ENCODE measurements at places on chromosomes 3 and 15.
A peak's percentile ranks its signal among the peaks of the same experiment; 100 is the strongest.

- peak; percentile 96 for DNase-seq
These were observed 627 bp upstream of the PLS1 start for GRCh38 chr3:142595581-142595950.

- DNase-seq = peak; percentile 89
These were observed 3.7 kb downstream of the BMF start for GRCh38 chr15:40104865-40105516.

- no peak for DNase-seq
These were observed 130.3 kb upstream of the WNT5A start for GRCh38 chr3:55617385-55617784.

DNA sequence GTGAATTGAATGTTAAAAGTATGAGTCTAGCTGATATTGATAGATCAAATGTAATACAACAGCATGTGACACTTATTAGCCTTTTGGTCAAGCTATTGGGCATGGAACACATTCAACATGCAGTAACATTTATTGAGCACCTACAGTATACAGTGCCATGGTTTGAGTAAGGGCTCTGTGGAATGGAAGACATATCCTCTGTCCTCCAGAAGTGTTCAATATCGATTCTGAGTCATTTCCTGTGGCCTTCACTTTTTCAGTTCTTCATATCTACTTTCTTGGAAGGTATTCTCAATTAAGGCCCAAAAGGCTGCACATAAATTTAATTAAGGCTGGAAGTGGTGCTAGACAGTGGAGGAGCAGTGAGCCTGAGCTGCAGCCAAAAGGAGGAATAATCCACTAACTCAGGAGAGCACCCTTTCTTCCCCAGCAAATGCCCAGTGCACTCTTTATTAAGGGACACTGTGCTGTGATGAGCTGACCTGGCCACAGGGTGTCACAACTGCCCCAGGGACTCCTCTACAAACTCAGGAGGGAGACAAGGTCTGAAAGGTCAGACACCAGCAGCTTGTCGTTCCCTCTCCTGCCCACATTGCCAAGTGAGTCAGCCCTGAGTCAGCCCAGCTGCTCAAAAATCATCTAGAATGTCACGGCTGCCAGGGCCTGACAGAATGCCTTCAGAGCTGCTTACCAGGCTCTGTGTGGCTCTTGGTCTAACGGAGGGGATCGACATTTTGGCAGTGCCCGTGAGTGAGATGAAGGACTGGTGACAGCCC is 544.8 kb downstream of the AGBL1 start:
- DNase-seq = peak; percentile 78

DNA sequence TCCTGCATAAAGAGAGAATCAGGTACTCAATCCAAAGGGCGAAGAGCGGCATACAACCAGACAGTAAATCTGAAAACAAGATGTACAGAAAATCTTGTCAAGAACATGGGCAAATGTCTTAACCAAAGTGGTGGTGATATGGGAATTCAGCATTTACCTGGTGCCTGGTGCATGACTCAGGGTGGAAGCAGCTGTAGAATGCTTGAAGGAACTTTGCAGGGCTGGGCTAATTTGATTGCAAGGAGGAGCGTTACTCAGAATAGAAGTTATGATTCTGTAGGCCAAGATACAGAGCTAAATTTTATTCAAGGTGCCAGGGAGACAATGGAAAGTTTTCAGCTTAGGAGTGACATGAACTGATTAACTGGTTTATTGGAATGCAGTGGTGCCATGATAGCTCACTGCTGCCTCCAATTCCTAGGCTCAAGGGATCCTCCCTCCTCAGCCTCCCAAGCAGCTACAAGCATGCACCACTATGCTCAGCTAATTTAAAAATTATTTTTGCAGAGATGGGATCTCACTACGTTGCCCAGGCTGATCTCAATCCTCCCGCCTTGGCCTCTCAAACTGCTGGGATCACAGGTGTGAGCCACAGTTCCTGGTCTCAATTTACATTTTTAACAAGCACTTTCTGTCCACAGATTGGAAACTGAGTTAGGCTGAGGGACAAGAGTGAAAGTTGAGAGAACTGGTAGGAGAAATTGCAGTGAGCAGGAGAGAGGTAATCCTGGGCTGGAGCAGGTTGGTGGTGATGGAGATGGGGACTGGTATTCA is 91.5 kb upstream of the TBC1D5 start:
- DNase-seq = no peak

DNA sequence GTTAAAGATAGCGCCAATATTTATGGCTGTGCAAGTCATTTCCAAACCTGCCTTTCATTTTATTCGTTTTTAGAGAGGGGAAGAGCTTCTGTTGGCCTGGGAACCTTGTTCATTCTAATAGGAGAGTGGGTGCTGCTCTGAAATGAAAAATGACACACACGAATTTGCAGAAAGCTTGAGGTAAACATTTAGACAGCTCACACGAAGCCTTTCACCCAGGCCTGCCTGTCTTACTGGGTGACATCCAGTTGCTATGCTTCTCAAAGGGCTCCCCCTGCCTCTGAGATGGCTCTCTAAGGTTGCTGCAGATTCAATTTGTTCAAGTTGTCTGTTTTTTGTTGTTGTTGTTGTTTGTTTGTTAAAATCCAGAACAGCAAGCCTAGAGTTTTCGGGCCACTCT is 18.2 kb downstream of the PEX5L start:
- DNase-seq = no peak

- no peak for DNase-seq
These were observed 160.1 kb downstream of the PLCL2 start for GRCh38 chr3:17044855-17045254.

GRCh38 chr15:96264351-96264798 is 66.1 kb upstream of the NR2F2 start:
- no peak for DNase-seq

DNA sequence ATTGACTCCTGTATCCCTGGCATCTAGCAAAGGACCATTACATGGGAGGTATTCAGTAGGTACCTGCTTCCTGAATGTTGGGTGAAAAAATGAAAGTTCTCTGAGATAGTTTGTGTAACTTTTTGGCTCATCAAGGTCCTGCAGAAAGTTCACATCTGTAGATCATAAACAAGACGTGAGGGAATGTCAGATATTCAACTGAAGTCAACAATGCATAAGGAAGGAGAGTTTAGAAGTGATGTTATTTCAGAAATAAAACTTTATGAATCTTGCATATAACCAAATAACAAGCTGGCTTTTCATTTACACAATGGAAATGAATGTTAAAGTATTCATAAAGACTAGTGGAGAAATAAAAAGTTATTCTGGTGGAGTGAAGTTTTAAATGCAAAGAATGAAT is 73.4 kb upstream of the RBMS3 start:
- no peak for DNase-seq

DNA sequence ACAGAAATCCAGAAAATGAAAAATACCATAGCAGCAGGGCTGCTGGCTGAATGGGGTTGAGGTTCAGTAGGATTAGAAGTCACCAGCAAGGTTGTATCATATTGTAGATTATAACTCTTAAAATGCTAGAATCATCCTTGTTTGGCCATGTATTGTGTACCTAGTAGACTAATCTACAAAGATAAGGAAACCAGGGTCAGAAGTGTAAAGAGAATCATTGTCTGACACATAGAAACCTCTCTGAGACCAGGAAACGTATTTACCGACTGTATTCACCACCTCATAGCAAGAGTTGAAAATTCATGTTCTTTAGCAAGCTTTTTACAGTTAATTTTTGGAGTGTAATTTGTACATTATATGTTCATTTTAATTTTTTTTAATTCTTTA is 168.8 kb downstream of the ECT2 start:
- DNase-seq = no peak

DNA sequence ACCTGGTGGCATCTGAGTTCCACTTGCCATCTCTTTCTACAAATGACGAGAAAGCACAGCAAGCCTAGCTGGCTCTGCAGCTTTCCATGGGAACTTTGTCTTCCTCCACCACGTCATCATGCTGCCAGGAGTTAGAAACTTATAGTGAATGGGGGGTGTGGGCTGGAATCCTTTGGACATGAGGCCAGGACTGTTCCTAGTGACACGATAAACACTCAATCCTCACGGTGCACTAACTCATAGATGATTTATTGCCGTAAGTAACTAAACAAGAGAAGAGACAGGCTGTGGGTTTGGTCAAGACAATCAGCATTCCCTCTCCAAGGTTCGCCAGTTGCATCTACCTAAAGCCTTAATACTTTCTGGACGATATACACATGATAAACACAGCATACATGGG is 50.6 kb downstream of the OXNAD1 start:
- no peak for DNase-seq

GRCh38 chr15:80072285-80072994 is 13.0 kb downstream of the ZFAND6 start:
- DNase-seq = peak; percentile 91

- no peak for DNase-seq
These were observed 59.1 kb downstream of the FAM43A start for GRCh38 chr3:194744826-194745225.

DNA sequence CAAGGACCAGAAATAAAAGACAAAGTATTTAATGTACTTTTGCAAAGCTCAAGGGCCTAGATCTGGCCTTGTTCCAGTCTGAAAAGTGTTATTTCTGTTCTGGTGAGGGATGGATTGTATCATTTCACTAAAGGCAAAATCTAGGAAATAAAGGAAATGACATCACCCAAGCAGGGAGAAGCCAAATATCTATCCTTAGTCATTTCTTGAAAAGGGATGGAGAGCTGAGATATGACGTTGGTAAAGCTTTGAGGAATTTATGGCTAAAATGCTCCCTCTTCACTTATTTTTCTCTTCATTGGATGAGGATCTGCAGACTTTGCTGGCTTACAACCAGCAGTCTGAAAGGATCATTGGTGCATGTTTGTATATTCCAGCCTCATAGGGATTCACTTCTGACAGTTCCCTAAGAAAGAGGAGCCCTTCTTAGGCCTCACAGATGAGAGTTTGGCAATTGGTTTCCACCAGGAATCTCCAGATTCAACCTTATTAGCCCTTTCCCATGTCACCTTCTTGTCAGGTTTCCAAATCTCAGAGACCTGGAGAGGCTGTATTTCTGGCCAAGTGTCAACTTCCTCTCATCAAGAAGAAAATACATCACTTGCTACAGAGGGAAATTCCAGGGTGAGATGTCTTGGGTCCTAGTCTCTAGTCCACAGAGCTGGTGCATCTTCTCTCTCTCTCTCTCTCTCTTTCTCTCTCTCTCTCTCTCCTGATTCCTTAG is 93.7 kb upstream of the BOC start:
- peak; percentile 68 for DNase-seq

- DNase-seq = no peak
These were observed 850.8 kb upstream of the ROBO1 start for GRCh38 chr3:80618295-80619256.

GRCh38 chr3:123524981-123525380 is 59.9 kb downstream of the HACD2 start:
- DNase-seq = no peak

DNA sequence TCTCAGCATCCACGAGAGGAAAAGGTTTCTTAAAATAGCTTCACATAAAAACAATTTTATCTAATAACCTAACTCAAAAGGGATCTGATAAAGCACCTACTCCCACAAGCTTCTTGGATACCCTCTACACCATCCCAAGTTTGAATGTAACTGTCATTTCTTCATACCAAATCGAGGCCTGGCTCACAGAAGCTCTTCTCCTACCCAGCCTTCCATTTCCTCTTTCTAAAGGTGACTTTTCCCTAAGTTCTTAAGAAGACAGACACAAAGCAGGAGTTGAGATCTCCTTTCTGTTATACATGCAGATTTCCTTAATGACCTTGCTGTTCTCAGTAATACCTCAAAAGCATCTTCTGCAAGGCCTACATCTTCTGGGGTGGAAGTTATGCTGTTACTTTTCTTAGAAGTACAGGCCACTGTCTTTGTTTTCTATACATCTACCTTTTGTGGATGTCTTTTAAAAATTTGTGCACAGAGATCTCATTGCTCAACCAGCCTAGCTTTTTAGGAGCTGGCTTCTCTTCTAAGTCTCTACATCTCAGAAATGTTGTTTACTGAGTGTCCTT is 3.4 kb upstream of the LRRIQ4 start:
- no peak for DNase-seq

DNA sequence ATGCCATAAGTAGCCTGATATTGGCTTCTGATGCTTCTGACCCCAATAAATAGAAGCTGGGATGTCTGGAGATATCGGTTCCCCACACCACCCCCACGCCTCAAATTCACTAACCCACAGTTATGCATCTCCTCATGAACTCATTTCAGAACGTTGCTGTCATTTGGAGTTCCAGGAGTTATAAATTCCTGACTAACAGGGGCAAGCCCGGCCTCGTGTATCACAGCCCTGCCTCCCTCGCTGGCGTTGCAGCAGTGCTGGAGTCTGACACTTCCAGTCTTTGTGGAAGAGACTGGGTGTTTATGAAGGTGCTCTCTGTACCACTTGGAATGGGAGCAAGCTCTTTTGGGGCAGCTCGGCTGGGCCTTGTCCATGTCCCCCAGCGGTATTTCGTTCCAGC is 101.0 kb downstream of the ANP32A start:
- DNase-seq = no peak

GRCh38 chr3:154018100-154018696 is 103.0 kb upstream of the ARHGEF26 start:
- DNase-seq = peak; percentile 56

DNA sequence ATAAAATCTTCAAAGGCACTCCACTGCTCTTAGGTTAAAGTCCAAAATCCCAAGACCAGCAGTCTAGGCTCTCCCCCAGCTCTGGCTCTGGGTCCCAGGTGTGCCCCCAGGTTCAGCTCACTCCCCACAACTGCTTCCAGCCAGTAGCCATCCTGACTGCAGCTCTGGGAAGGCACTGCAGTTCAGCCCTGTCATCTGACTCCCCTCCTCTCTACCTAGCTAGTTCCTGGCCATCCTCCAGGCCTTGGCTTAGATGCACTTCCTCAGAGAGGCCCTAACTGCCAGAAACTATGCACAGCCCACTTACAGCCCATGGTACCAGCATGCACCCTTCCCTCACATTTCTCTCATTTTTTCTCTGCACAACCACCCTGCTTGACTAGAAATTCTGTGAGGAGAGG is 25.5 kb downstream of the TBC1D2B start:
- DNase-seq = no peak

- DNase-seq = no peak
These were observed 74.3 kb downstream of the CRYBG3 start for GRCh38 chr3:97896129-97896528.

DNA sequence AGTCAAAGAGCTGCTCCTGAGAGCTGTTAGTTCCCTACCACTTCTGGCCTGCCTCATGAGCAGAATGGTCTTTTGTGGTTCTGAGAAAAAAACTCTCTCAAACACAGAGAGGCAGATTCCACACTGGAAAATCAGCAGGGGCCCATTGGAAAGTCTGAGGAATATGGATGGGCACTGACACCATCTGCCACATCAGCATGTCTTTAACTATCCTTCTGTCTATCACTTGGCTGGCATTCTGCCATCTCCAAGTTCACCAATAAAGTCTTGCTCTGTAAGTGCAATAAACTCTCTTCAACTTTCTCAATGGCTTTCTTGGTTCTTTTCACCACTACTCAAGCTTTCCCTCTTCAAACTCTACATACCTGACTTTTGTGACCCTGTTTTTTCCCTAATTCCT is 101.3 kb upstream of the GALNT15 start:
- no peak for DNase-seq

GRCh38 chr15:49984436-49984835 is 134.6 kb downstream of the ATP8B4 start:
- DNase-seq = no peak

GRCh38 chr15:63972801-63973200 is 73.5 kb downstream of the DAPK2 start:
- no peak for DNase-seq

- DNase-seq = peak; percentile 90
These were observed at the start of gene TTLL13 for GRCh38 chr15:90249203-90249863. Gene TTLL13 (plus strand): TSS chr15:90249556. CDS start chr15:90250631, 1,075 bp downstream.
